ENCODE measurements at places on chromosomes 6 and 20.

GRCh38 chr20:39983183-39983582 is 705.9 kb downstream of the MAFB start:
- no peak for DNase-seq

DNA sequence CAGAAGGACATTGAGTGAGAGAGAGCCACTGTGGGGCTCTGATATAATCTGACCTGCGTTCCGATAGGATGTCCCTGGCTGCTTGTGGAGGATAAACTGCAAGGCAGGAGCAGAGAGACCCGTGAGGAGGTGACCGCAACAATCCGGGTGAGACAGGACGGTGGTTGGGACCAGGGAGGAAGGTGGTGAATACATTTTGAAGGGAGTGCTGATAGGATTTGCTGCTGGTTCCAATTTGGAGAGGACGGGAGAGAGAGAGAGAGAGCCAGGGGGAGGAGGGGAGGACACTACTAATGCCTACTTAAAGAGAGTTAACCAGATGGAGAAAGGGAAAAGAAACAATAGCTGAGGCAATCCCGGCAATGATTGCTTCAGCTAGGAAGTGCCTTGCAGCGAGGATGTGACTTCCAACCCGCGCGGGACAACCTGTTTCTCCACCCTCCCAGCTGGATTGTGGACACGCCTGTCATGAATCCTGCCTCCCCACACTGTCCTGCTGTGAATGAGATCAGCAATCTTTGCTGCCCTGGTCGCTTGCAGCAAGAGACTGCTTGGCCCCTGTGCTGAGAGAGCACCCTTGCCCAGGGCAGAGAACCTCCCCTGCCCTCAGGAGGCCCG is 199.0 kb upstream of the KCNG1 start:
- DNase-seq: no peak

GRCh38 chr6:118894425-118895260 is 691 bp downstream of the ASF1A start:
- peak; percentile 69 for DNase-seq

DNA sequence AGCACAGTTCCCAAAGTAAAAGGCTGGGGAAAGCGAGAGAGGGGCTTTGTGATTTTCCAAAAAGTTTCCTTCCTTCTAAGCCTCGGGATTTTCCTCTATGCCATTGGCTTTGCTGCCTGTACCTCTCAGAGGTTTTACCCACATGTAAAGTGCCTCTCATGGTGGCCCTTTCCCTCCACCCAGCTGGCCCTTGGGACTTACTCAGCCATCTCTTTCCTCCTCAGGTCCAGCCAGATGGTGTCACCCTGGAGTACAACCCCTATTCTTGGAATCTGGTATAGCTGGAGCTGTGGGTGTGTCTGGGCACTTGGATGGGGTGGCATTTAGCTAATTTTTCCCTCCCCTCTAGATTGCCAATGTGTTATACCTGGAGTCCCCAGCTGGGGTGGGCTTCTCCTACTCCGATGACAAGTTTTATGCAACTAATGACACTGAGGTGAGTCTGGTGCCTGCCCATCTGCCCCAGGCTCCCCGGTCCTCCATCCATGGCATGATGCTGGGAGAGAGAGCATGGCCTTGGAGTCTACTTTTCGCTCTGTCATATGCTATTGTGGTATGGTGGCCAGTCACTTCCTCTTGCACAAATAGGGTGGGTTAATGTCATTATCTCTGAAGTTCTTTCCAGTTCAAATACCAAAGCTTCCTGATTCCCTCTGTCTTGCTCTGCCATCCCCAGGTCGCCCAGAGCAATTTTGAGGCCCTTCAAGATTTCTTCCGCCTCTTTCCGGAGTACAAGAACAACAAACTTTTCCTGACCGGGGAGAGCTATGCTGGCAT is 1.1 kb downstream of the CTSA start:
- no peak for DNase-seq
